ENCODE measurements at places on chromosomes 11 and 22.
A peak's percentile ranks its signal among the peaks of the same experiment; 100 is the strongest.

GRCh38 chr11:78078218-78079167 is 1.2 kb downstream of the NDUFC2 start:
- no peak for DNase-seq

- DNase-seq: no peak
These were observed 28.1 kb downstream of the ZNF214 start for GRCh38 chr11:6992026-6992425.

DNA sequence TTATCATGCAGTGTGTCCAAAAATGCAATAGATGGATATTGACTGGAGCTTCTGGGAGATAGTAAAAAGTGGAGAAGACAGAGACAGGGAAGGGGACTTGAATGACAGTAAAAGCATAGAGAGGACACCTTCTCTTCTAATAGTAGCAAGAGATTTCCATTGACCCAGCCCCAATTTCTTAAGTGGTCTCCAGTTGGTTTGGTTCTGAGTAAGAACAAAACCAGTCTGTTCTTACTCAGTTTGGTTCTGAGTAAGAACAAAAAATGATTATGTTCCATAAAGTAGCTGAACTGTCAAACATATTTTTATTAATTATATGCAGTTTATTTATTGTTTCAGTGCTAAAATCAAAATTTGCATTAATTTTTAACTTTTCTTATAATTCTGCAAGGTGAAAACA is 316.8 kb upstream of the MPPED2 start:
- DNase-seq: no peak

DNA sequence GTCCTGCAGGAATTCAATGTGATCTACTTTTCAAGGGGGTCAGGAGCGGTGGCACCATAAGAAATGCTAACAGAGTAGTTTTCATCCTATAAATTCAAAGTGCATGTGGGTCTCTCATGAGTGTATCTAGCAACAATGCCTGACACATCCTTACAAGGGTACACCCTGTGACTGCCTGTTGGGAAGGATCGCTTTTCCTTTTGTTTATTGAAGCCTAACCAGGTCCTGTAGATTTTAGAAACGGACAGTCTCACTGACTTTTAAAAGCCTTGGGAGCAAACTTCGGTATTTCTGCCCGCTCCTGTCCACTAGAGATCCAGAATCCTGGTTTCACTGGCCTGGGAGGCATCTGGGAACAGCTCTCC is 102.4 kb downstream of the MICAL2 start:
- DNase-seq: no peak

- no peak for DNase-seq
These were observed 182.8 kb downstream of the FAM76B start for GRCh38 chr11:95606824-95607223.

- DNase-seq: no peak
These were observed 34.8 kb downstream of the KCNQ1OT1 start for GRCh38 chr11:2664791-2665525.

- DNase-seq: peak; percentile 83
These were observed at the start of gene TMEM184B for GRCh38 chr22:38272373-38273134. Gene TMEM184B, minus strand, starts transcription at chr22:38273010. Its CDS starts 25,049 bp downstream, at chr22:38247961.

GRCh38 chr11:115670538-115671205 is 166.5 kb upstream of the CADM1 start:
- DNase-seq: no peak

- no peak for DNase-seq
These were observed 122.9 kb downstream of the DCDC1 start for GRCh38 chr11:31246451-31247165.

- peak; percentile 39 for DNase-seq
These were observed 44.3 kb downstream of the NNMT start for GRCh38 chr11:114340311-114341131.

DNA sequence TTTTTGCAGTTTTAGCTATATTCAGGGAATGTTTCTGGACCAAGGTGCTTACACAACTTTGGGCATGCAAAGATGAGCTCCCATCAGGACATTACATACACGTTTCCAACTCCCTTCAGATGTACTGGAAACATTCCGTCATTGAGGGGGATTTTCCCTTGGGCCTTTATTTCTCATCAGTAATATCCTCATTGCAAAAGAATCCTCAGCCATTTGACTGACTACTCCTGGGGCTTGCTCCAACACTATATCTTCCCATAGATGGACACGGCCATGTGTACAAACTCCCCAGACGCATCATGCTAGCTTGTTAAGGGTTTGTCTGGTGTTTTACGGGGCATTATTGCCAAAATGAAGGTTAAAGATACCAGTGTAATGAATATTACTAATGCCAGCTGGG is 59.3 kb upstream of the NUP160 start:
- DNase-seq: no peak

- DNase-seq: no peak
These were observed 2.1 kb downstream of the FXYD6 start for GRCh38 chr11:117874253-117874909.

GRCh38 chr11:45644981-45645889 is 20.2 kb downstream of the CHST1 start:
- DNase-seq: no peak

DNA sequence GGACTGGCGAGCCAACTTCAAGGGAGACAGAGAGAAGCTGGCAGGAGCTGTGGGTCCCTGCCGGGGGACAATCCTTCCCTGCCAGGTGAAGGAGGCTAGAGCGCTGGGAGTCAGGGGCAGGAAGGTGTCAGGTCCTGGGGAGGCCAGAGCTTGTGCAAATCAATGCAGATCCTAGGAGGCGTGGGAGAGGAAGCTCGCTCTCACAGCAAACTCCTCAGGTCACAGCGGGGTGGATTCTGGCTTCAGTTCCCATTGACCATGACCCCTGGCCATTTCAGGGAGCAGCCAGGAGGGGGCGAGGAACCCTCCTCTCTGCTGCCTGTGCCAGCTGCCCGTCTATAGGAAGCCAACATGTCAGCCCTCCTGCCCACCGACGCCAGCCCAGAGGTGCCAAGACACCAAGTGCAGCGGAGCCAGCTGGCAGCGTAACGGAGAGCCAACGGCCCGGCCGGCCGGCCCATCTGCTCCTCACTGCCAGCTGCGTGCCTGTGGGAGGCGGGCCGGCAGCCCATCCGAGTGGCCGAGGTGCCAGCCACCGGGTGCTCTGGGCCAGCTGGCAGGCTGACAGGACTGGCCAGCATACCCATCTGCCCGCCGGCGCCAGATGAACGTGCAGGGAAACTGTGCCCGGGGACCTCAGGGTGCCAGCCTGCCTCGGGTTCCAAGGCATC is 374.8 kb downstream of the MIAT start:
- peak; percentile 48 for DNase-seq

GRCh38 chr11:57213342-57214097 is 23.5 kb downstream of the APLNR start:
- DNase-seq: peak; percentile 56

GRCh38 chr11:118956094-118956846 is at the start of gene UPK2:
Gene UPK2, plus strand, starts transcription at chr11:118956298. Its CDS starts 53 bp downstream, at chr11:118956351.
- peak; percentile 93 for DNase-seq

DNA sequence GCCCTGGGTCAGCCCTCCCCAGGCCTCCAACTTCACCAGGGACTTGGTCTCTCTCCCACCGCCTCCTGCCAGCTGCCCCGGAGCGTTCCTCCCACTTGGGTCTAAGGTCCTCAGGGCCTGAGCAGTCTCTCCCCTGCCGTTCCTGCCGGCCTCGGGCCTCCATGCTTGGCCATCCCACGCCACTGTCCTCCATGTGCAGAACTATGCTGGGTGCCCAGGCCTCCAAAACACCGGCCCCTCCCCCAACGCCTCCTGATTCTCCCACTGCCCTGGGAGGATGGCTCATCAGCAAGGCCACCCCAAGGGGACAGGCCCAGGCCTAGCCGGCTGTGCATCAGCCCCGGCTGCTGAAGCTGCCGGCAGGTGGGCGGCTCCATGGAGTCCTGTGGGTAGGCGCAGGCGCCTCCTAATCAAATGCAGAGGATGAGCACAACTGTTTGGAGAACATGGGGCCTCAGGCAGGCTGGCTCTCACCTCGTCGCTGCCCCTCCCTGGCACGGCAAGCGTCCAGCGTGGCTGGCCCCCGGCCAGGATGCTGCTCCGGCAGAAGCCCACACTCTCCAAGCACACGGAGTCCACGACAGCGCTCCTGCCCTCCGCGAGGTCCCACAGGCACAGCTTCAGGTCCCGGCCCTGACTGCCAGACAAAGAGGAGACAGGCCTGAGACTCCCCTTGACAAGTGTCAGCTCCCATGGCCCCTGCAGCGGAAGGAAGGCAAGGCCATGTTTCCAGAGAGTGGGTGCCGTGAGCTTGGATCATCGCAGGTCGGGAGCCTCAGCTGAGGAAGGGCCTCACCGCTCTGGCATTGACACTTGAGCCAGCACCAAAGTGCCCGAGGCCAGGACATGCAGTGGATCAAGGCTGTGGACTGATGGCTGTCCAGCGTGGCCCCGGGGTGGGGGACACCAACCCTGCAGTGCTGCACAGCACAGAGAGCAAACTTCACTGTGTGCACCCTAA is 42.6 kb downstream of the GNB1L start:
- peak; percentile 2 for DNase-seq

DNA sequence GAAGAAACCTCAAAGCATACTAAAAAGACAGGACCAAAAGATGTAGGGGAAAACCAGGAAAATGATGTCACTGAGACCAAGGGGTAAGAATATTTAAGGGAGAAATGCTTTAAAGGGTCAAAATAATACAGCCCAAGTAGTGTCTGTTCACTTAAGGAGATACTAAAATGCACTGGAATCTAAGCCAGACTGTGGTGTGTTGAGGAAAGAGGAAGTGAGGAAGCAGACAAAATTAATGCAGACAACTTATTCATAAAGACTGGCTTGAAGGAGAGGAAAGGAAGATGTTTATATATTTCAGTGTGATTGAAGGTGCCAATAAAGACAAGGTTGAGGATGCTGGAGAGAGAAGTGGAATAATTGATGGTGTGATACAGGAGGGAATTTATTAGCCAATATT is 15.7 kb downstream of the ZNF215 start:
- no peak for DNase-seq

- DNase-seq: no peak
These were observed 8.2 kb downstream of the ARRB1 start for GRCh38 chr11:75342966-75343870.

DNA sequence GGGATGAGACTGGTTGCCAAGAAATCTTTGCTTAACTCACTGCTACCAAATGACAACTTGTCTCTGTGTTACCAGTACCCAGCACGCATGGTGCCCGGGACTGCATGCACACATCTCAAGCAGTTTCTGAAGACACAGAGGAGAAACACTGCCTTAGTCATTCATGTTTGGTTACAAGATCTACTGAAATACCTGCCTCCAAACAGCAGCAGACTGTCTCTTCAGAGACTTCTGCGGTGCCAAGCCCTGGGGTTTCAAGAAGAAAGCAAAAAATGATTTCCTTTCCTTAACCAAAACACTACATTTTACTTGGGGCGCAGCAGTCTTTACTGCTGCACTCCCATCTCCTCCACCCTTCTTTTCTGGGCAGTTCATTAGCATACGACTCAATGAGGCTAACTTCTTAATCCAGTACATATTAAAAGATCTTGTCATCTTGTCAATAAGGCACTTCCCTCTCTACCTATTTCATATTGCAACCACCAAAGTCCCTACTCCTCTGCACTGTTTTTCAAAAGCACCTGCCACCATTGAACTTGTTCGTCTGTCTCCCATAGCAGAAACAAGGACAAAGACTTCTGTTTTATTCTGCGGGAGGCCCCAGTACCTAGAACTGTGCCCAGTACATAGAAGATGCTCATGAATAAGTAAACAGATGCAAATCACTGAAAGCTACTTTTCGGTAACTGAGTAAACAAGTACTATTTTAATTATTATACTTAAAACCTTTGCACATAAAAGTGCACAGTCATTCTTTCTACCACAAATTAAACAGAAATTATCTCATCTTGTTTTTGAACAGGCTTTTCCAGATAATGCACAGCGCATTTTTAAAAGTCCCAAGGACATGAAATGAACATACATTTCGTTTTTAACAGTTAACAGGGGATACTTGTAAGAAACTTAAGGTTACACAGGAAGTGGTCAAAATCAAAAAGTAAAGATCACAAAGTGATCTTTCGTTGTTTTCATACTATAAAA is 4.0 kb downstream of the NAP1L4 start:
- no peak for DNase-seq

- no peak for DNase-seq
These were observed 176.4 kb downstream of the FAM181B start for GRCh38 chr11:82557274-82557673.

GRCh38 chr22:50170453-50171318 is at the start of gene PANX2:
Gene PANX2, plus strand, starts transcription at chr22:50170731. Its CDS starts 0 bp downstream, at chr22:50170731.
- DNase-seq: no peak

DNA sequence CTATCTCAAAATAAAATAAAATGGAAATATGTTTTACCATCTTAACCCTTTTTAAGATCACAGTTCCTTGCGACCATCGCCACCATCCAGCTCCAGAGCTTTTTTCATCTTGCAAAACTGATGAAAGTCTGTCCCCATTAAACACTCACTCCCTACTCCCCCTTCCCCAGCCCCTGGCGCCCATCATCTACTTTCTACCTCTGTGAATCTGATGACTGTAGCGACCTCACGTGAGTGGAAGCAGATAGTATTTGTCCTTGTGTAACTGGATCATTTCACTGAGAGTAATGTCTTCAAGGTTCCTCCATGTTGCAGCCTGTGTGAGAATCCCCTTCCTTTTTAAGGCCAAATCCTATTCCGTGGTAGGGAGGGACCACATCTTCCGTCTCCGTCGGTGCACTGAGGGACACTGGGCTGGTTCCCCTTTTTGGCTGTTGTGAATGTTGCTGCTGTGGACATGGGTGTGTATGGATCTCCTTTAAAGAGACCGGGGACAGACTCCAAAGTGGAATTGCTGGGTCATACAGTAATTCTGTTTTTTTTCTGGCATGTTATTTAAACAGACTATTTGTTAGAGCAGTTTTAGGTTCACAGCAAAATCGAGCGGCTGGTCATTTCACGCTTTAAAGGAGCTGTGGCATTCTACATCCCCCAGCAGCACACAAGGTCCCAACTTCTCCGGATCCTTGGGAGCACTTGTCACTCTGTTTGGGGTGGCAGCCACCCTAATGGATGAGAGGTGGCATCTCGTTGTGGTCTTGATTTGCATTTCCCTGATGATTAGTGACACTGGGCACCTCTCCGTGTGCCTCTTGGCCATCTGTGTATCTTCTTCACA is 120.0 kb downstream of the KCNQ1 start:
- no peak for DNase-seq

DNA sequence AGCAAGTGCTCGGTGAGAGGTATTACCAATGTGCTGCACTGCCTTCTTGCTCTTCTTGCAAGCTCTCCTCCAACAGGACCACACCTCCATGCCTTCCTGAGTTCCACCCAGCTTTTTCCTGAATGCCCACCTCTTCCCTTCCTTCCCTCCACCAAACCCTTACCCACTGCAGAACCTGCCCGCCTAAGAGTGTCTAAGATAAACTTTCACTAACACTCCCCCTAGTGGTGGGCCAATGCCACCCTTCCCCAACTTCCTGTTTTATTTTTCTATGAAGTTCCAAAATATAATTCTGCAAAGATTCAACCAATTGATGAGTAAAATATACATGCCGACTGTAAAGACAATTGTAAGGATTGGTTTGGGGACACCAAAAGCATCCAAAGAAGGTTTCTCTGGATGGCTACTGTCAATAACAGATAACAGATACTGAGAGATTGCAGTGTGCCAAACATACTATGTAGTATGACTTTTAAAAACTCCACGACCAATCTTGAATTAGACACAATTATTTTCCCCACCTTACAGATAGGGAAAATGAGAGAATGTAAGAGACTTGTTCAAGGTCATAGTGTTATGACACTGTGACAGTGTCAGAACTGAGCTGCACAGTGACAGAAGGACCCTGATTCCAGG is 38.6 kb upstream of the BMAL1 start:
- peak; percentile 48 for DNase-seq

All from endothelial cell (in vitro differentiated cells).